ENCODE measurements at places on chromosomes 11 and 22.

DNA sequence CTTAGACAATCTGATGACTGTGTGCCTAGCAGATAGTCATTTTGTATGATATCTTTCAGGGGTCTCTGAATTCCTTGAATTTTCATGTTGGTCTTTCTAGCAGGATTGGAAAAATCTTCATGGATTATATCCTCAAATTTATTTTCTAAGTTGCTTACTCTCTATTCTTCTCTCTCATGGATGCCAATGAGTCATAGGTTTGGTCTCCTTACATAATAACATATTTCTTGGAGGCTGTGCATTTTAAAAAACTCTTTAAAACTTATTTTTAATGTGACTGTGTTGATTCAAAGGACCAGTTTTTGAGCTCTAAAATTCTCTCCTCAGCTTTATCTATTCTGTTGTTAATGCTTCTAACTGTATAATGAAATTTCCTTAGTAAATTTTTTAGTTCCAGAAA lies 198.7 kb downstream of the AASDHPPT start:
- DNase-seq: no peak

- no peak for DNase-seq
Measured at GRCh38 chr11:131744847-131745246, 374.4 kb downstream of the NTM start.

GRCh38 chr22:47015589-47016178 lies 253.2 kb downstream of the TBC1D22A start:
- DNase-seq: no peak

DNA sequence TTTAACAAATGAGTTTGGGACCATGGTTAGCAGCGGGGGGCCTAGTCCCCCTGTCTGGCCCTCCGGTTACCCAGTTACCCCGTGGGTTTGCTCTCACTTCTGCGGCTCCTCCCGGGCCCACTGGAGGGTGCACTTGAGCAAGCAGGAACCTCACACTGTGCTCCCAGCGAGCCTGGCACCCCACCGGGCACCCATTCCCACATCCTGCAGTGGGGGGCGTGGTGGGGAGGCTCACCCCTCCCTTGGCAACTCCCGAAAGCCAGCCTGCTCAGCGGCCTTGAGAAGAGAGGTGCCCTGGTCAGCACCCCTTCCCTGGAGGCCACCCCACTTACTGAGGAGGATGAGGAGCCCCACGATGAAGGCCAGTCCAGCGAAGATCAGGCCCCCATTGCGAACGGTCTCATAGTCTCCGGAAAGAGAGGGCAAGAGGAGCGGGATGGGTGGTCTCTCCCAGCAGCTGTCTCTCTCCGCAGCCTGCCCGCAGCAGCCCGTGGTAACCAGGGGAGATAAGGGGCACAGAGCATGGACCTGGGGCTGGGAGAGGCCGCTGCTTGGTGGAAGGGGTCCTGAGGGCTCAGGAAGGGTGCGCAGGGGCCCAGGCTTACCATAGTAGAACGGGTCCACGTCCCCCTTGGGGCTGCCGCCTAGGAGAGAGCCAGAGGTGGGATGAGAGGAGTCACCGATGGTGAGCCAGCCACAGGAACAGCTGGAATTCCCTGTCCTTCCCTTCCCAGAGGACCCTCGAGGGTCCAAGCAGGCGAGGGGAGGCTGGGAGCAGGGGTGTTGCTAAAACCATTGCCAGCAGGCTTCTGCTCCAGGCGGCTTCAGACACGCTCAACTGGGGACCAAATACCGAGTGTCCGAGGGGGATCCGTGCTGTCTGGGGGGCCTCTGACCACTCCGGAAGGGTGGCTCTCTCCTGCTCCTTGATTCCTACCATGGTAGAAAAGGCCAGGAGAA lies 2.2 kb downstream of the FXYD2 start:
- DNase-seq: peak; percentile 16

DNA sequence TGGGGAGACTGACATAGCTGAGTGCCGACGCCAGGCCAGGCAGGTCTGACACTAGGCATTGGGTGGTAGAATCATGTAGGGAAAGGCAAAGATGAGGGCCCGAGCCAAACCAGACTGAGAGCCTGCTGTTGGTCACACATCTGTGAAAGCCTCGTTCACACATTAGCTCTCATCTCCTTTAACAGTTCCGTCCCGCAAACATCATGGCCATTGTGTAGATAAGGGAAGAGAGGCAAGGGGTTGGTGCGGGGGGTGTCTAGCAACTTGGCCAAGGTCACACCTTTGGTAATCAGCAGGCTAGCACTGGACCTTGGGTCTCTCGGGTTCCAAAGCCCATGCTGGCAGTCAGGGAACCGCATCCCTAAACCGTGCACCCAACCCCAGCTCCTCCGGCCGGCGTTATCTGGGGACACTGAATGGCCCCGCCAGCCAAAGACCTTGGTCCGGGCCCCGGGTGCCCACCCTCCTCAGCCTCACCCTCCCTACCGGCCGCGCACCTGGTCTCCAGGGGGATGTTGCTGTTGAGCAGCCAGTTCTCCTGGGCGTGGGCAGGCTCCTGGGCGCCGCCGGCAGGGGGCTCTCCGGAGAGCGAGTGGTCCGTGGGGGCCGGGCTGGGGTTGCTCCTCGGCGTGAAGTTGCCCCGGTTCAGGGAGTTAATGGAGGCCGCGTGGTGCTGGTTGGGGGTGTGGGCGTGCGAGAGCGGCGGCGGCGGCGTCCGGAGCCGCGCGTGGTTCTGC lies 328.3 kb upstream of the NARS2 start:
- no peak for DNase-seq

GRCh38 chr11:72721689-72722049 lies 30.5 kb downstream of the ARAP1 start:
- no peak for DNase-seq

GRCh38 chr11:9605742-9606141 lies 32.3 kb downstream of the WEE1 start:
- DNase-seq: no peak

DNA sequence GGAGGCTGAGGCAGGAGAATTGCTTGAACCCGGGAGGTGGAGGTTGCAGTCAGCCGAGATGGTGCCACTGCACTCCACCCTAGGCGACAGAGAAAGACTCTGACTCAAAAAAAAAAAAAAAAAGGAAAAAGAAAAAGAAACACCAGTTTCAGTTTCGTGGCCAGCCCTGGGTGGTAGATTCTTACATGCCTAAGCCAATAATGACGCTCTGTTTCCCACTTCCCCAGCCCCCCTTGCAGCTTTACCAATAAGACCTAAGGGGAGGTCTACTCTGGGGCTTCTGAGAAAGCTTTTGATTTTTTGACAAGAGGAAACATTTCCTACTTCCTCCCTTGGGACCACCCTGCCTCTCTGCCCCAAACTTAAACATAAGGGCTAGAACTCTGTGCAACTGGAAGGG lies 30.0 kb upstream of the PTPRJ start:
- DNase-seq: no peak

DNA sequence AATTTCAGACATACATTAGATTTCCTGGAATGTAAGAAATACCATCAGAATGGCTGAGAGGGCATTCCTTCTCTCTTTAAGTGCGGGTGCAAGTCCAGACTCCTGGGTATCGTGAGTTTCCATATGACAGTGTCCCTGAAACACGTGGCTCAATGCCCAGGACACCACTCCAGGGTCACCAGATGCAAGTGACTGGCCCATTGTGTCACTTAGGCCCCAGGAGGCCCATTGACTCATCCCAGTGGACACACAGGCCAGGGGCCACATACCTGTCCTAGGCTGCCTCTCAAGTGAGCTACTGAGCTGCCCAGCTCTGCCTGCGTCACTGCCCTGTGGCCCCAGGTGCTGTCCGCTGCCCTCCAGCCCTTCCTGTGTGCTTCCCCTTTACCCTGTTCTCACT lies 18.5 kb downstream of the FBLN1 start:
- DNase-seq: no peak

DNA sequence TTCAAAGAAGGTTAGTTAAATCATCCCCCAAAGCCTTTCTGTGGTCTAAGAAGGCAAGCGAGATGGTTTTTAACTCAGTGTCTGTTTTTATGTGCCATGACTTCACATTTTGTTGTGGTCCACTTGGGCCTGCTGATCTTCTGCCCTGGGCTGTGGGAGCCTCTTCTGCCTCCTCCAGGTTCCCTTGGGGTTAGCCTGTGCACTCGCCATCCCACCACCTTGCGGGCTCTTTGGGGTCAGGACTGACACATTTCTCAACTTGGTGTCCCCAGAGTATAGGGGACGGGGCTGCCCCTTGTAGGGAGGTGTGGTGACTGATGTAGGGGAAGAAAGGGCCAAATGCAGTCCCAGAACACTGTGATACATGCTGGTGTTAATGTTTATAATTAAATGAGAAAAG lies 207.0 kb downstream of the TBC1D22A start:
- DNase-seq: no peak

DNA sequence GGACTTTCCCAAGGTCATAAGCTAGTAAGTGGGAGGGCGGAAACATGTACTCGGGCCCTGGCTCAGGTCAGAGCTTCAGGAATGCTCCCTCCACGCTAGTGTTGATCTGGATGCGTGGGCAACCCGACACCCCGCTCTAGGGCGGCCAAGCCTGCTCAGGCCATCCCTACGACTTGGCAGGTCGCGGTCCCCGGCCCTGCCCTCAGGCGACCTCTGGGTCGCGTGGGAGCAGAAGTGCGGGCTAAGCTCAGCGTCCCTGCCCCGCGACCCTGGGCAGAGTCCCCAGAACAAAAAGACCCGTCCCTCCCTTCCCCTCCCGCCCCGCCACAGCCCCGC lies 781 bp upstream of the TEF start:
- DNase-seq: peak; percentile 81

GRCh38 chr11:94854770-94855633 lies 86.8 kb downstream of the AMOTL1 start:
- no peak for DNase-seq

- DNase-seq: no peak
Measured at GRCh38 chr11:40421208-40421981, 1038.1 kb downstream of the LRRC4C start.

GRCh38 chr22:44782363-44782963 lies 30.1 kb downstream of the ARHGAP8 start:
- no peak for DNase-seq

DNA sequence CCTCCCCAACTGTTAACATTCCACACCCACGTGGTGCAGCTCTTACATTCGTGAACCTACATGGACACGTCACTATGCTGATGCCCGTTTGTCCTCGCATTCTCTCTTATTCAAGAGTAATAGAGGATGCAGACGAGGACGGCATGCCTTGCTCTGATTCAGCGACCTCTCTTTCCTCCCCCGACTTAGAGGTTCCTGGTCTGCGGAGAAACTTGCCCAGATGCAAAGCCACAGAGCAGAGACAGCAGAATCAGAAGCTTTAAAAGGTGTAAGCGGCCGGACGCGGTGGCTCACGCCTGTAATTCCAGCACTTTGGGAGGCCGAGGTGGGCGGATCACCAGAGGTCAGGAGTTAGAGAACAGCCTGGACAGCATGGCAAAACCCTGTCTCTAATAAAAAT lies 288.0 kb downstream of the NTM start:
- no peak for DNase-seq

- DNase-seq: no peak
Measured at GRCh38 chr22:35315855-35316745, 16.4 kb downstream of the TOM1 start.

- no peak for DNase-seq
Measured at GRCh38 chr22:49623715-49624114, 204.0 kb downstream of the BRD1 start.

GRCh38 chr11:19511066-19511412 lies 201.6 kb upstream of the NAV2 start:
- no peak for DNase-seq
